ENCODE measurements at places on chromosomes 3 and 15.
A peak's percentile ranks its signal among the peaks of the same experiment; 100 is the strongest.

GRCh38 chr15:40150163-40150925 lies 10.5 kb upstream of the BUB1B start:
- no peak for DNase-seq

- peak; percentile 74 for DNase-seq
Observed at GRCh38 chr3:194682694-194683310, 2.9 kb upstream of the FAM43A start.

DNA sequence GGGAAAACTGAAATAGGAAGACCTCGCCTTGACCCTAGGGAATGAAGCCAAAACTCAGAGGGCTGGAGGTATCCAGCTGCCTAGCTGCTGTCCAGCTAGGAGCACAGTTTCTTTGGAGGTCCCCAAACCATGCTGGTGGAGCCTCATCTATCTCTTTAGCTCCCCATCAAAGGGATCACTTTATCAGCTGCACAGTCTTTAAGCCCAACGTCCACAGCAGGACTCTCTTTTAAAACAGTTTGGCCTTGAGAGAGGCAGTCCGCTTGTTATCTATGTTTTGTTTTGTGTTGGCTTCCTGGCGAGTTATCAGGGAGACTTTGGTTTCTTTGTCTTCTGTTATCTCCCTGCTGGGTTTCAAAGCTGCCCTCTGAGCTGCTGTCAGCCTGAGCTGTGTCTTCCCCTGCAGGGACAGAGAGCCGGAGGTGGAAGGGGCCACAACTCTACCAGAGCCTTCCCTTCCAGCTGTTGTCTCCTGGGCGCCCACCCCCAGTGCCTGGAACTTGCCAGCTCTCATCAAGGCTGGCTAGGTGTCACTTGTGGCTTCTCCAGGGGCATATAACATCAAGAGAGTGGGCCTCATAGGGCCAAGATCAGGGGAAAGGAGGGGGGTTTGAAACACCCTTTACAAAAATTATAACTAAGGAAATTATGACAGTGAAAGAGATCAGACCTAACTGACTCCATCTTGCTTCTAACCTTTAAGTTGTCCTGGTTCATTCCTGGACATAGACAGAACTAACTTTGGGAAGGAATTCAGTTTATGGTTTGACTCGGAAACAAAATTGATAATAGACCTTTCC lies 61.4 kb upstream of the C15orf39 start:
- DNase-seq: no peak

- DNase-seq: no peak
Observed at GRCh38 chr3:42936157-42936981, 30.4 kb downstream of the ZNF662 start.

- DNase-seq: no peak
Observed at GRCh38 chr3:170220871-170221270, 1.4 kb upstream of the PRKCI start.

- DNase-seq: no peak
Observed at GRCh38 chr15:39215015-39215414, 365.9 kb upstream of the THBS1 start.

All from stimulated activated naive CD4-positive, alpha-beta T cell (primary cell).